ENCODE measurements at places on chromosomes 5 and 9.

DNA sequence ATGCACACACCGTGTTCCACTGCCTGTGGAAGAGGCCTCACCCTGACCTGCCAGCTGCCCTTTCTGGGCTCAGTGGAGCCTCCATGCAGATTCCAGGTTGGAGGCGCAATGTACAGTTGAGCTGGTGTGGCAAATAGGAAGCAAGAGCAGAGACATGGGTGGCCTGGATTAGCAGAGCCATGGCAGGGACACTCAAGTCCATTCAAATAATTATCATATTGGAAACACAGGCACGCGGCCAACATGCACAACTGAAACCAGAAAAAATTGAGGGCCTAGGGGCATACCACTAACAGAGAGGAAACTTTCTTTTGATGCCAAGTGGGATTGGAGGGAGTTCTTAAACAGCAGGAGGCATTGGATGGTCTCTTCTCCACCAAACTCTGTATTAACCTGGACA is 35.8 kb downstream of the OTULINL start:
- DNase-seq, result no peak

DNA sequence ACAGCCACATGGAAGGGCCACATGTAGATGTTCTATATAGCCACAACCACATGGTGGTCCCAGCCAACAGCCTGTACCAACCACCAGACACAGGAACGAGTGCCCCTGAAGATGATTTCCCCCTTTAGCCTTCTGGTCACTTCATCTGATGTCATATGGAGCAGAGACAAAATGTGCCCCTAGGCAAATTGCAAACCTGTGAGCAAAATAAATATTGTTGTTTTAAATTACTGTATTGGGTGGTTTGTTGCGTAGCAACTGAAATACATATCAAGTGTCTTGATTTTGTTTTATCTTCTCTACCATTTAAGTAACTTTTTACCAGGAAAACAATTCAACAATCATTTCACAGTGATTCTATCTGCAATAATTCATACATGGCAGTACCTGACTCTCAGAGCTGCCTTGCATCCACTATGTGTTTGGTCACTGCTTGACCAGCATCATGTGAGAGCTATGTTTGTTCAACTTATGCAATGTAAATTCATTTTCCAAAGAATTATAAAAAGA is 142.5 kb upstream of the VLDLR start:
- DNase-seq, result no peak

- no peak for DNase-seq
These were observed 457.4 kb upstream of the NUDT12 start for GRCh38 chr5:104019956-104020355.

DNA sequence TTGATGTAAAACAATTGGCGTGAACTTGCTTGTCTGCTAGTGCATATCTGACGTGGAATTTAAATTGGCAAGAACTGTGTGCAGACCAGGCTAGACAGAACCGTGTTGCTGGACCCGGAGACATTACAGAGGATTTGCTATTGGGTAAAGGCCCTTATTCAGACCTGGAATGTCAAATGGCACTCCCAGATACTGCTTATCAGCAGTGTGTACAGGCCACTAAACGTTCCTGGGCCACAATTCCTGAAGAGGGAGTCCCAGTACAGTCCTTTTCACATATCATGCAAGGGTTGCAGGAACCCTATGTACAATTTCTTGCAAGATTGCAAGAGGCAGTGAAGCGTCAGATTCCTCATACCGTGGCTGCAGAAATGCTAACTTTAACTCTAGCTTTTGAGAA is 13.5 kb upstream of the MCCC2 start:
- DNase-seq, result no peak

GRCh38 chr9:137229903-137230704 is 597 bp upstream of the SLC34A3 start:
- DNase-seq, result no peak

GRCh38 chr5:5140479-5141338 is 579 bp downstream of the ADAMTS16 start:
- DNase-seq, result no peak

GRCh38 chr9:96080364-96080763 is 204.9 kb downstream of the ERCC6L2 start:
- no peak for DNase-seq

DNA sequence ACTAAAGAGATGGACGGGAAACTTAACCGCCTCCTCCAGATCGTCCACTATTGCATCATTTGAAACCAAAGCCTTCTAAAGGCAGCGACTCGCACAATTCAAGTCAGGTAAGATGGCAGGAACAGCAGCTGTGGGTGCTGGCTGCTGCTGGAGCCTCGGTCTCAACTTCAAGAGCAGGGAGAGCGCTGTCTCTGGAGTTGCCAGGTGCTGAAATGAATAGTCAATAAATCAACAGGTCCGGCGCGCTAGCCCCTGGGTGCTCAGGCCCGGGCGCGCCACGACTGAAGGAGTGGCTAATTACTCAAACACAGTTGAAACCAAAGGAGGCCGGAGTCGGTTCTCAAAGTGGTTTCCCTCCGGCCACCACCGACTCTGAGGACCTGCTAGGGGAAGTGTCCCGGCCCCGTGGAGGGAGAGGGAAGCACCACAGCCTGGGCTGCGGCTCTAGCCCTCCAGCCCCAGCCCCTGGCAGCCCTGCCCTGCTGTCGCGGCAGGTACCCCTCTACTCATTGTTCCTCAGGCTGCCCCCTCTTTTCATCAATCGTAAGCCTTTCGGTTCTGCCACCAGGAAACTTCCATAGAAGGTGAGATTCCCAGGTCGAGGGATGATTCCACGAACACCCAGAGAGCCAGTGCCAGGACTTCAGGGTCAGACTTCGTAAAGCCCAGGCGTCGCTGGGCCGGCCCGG is 804 bp downstream of the TTC39B start:
- DNase-seq, result no peak

DNA sequence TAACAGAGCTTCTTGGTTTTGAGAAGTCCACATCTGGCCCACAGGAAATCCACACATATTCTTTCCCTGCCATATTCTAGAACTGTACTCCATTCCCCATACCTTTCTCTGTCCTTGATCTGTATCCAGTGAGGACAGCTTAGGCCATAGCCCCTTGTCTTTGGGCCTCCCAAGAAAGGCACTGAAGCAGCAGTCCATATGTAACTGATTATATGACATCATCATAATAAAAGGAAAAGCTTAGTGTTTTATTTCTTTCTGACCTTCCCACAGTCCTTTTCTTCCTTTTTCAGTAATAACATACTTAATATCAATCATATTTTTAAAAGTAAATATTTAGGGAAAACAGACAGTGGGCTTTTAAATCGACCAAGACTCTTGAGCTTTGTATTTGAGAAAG is 222.0 kb downstream of the EDIL3 start:
- DNase-seq, result no peak

DNA sequence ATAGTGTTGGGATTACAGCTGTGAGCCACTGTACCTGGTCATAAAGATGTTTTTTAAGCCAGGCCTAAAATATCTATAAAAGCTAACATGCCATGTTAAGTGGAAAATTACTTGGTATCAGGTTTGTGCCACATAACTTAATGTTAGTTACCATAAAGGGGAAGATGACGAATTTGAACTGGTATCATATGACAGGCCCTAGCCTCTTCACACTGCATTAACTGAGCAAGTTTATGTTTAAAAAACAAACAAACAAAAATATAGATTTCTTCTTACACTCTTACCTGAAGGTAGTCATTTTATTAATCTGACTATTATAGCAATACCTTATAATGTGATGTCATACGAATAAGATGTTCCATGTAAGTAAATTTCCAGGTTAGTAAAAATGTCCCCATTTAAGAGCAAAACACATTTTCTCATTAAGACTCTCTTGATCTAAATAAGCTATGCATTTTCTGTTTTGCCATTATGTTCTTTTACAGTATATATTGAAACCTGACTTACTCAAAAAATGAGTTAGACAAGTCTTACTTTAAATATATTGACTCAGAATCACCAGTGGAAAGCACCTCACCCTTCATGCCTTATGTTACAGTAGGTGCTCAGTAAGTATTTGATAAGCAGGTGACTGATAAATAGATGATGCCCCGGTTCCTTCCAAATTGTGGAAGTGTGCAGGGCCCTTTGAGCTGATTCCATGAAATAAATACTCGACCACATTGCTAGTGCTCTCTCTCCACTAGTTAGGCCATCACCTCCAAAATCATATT is 125.4 kb downstream of the CDC42SE2 start:
- no peak for DNase-seq

- no peak for DNase-seq
These were observed 159.4 kb upstream of the PRR16 start for GRCh38 chr5:120304663-120305062.

DNA sequence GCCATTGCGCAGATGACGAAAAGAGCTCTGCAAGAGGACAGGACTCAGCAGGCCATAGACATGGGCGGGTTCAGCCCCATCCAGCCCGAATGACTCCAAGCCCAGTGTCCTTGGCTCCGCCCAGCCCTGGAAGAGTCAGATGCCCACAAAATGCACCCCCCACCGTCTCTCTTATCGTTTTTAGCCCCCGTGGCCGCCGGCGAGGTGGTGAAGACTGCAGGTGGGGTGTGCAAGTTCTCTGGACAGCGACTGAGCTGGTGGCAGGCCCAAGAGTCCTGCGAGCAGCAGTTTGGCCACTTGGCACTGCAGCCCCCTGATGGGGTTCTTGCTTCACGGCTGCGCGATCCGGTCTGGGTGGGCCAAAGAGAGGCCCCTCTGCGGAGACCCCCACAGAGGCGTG is 2.1 kb downstream of the ADGRD2 start:
- no peak for DNase-seq

DNA sequence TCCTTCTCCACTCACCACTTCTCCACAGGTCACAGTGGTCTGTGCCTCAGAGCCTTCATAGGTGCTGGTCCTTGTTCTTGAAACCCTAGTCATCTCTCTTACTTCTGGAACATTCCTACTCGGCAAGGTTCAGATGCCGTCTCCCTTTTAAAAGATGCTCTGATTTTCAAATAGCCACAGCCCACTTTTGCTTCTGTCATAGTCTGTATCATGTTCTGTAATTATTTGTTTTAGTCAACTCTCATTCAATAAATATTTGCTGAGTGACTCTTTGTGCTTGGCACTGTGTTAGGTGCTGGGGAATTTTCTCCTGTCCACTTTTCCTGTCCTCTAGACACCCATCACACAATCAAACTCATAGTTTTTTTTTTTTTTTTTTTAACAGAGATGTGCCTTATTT is 181.3 kb upstream of the IL12B start:
- DNase-seq, result no peak

DNA sequence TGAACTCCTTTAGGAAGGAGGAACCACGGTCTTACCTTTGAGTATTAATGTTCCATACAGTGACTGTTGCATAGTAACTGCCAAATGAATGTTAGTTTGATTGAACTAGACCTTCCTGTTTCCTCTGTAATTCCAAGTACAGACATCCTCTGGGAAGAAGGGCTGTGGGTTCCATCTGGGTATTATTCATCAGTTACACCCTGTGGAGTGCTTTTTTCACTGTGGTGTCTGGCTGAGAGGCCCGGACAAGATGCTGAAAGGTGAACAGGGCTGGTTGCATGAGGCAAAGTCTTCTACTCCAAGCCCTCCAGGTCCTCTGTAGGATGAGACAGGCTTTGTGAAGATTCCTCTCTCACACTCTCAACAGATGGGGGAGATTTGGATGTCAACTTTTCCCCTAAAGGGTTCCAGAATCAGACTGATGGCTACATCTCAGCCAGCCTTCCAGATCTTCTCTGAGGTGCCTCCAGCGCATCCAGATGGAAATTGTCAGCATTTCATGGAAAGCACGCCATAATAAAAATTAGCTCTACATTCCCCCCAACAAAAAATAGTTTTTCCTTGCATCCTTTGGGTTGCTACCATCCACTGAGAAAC is 230.9 kb downstream of the GAS1 start:
- no peak for DNase-seq

- no peak for DNase-seq
These were observed 117.0 kb downstream of the VAV2 start for GRCh38 chr9:133875131-133875530.

- DNase-seq, result no peak
These were observed 220.0 kb downstream of the PDE4D start for GRCh38 chr5:59673438-59674058.

GRCh38 chr5:81948349-81948748 is 23.5 kb upstream of the ATG10 start:
- DNase-seq, result no peak

- no peak for DNase-seq
These were observed 23.2 kb upstream of the DAB2 start for GRCh38 chr5:39447968-39448367.

DNA sequence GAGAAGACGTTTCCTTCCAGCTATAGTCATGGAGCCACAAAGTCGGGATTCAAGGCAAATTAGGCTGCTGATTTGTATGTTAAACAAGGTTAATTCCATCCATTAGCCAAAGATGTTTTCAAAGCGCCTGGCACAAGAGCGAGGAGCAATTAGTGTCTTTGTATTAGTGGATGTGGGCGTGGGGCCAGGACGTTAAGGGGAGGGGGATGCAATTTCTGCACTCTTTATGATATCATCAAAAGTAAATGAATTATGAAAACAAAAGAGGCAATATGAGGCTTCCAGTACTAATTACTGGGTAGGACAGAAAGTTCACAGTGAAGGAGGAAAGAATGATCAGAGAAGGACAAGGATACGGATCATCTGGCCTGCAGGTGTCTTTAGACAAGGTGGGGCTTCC is 230.9 kb upstream of the MSX2 start:
- DNase-seq, result no peak

- DNase-seq, result no peak
These were observed 1072.3 kb downstream of the MAT2B start for GRCh38 chr5:164577742-164578141.

GRCh38 chr9:111937781-111938426 is 41.3 kb downstream of the UGCG start:
- no peak for DNase-seq

- DNase-seq, result no peak
These were observed 510.9 kb downstream of the ZNF608 start for GRCh38 chr5:124235576-124235975.

- no peak for DNase-seq
These were observed 348.8 kb downstream of the EFNA5 start for GRCh38 chr5:107321906-107322305.

DNA sequence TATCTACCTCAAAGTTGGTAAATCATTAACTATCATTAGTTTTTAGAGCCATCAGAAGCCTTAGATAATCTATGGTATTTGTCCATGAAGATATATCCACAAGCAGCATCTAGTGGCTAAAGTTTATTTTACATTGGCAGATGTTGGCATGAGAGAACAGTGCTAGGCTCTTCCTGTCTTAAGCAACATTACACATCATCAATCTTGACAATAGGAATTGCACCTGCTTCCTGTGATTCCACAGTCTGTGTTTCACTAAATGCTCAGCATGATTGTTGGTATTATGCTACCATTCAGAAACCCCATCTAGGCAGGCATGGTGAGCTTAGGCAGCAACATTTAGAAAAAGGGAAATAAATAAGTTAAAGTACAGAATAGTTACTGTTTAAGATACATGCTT is 246.6 kb downstream of the SLCO4C1 start:
- no peak for DNase-seq

Measured in stimulated activated CD8-positive, alpha-beta memory T cell treated with anti-CD3 and anti-CD28 coated beads, Interleukin-15, amount 100 ng/mL, for 1 hour (primary cell).